ENCODE measurements at places on chromosomes 4 and X.

DNA sequence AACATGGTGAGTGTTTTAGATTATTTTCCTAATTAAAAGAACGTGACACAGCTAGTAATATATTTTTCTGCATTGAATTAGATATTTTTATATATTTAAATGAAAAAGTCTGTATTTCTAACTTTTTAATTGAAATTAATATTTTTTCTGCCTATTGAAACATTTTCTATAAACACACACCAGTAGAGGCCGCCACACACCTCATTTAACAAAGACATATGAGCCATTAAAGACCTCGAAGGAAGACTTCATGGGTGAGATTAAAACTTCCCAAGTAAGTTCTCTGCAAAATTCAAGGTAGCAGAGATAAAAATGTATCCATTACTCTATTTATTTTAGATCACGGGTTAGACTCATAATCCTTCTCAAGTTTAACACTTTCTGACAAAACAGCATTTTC is 8.3 kb downstream of the SLITRK2 start:
- no peak for DNase-seq

- no peak for DNase-seq
Measured at GRCh38 chr4:37244583-37245390, at the start of gene NWD2. NWD2 (plus strand) TSS chr4:37244743; CDS start chr4:37245068, 325 bp downstream.

DNA sequence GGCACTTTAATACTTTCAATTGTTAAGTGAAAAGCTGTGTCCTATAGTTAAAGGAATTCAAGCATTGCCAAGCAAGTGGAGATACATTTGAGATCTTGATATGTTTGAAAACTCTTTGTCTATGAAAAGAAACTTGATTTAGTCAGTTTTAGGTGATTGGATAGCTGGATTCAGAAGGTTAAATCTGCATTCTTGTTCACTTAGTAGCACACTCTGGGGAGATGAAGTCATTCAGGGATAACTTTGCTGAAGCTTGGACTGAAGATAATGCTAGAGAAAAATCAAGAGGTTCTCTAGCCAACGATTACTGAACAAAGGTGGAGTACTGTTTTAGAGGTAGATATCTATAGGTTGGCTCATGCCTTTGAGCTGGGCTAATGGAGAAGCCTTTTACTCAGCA is 90.6 kb downstream of the DCAF8L2 start:
- DNase-seq: no peak

- no peak for DNase-seq
Measured at GRCh38 chrX:123085311-123085940, 98.7 kb upstream of the GRIA3 start.

GRCh38 chrX:40700640-40701342 is 34.6 kb downstream of the MED14 start:
- DNase-seq: no peak

GRCh38 chrX:44042116-44042515 is 68.9 kb upstream of the NDP start:
- no peak for DNase-seq

DNA sequence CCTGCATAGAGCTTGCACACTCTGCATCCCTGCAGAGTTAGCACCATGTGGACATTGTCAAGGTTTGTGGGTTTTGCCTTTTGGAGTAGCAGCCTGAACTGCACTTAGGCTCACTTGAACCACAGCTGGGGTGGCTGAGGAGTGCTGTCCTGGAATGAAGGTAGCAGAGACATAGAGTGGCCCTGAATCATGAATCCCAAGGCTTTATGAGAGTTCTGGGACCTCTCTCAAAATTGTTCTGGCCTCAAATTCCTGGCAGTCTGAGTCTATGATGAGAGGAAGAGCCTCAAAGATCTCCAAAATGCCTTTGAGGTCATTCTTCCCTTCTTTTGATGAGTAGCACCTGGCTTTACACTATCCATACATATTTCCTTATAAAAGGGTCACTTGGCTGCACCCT is 37.1 kb upstream of the ADH1C start:
- DNase-seq: no peak

- DNase-seq: no peak
Measured at GRCh38 chr4:72410158-72410557, 158.9 kb downstream of the ADAMTS3 start.

- DNase-seq: no peak
Measured at GRCh38 chrX:16804923-16805464, 18.7 kb downstream of the TXLNG start.

- no peak for DNase-seq
Measured at GRCh38 chr4:70303090-70303489, 31.7 kb upstream of the CABS1 start.

- no peak for DNase-seq
Measured at GRCh38 chrX:110407910-110408545, 49.4 kb downstream of the RTL9 start.

DNA sequence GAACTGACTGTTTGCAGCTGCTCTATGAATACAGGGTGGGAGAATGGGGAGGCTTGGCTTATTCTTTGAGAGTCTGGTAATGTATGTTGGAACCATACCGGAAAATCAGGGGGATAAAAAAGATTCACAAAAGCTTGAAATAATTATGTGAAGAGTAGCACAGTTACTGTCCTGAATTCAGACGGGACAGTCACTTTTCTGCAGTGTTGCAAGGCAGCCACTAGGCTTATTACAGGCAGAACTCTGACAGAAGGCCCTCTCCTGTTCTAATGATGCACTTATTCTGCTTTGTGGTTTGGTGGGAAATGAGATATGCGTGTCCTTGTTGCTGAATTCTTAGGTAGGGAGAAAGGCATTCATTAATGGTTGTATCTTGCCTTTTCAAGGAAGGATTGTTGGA is 37.2 kb downstream of the GUCY1B1 start:
- no peak for DNase-seq

DNA sequence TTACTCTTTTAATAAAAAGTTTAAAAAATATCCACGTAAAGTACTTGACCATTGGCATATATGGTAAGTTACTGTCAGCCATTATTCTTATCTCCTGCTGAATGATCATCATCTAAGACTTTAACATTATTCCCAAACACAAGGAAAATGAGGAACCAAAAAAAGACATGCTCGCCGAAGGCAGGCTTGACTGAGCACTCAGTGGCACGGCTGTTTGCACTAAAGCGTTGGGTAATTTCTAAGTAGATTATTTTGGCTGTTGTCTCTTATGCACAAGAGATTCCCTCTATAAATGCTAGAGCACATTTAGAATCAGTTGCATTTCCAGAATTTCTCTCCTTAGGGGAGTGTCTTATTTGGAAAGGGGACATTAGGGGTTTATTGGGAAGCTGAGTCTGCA is 82.8 kb downstream of the CHRNA9 start:
- DNase-seq: no peak

- DNase-seq: no peak
Measured at GRCh38 chr4:94827481-94828110, 69.8 kb downstream of the BMPR1B start.

DNA sequence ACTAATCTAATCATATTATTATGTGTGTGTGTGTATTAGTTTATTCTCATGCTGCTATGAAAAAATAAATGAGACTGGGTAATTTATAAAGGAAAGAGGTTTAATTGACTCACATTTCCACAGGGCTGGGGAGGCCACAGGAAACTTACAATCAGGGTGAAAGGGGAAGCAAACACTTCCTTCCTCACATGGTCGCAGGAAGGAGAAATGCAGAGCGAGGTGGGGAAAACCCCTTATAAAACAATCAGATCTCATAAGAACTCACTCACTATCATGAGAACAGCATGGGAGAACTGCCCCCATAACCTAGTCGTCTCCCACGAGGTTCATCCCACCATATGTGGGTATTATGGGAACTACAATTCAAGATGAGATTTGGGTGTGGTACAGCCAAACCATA is 190.9 kb upstream of the TAPT1 start:
- no peak for DNase-seq

GRCh38 chr4:19178835-19179234 is 1072.9 kb upstream of the SLIT2 start:
- no peak for DNase-seq

GRCh38 chr4:31455612-31456011 is 735.4 kb downstream of the PCDH7 start:
- no peak for DNase-seq

GRCh38 chr4:73213916-73214653 is 44.5 kb downstream of the ANKRD17 start:
- no peak for DNase-seq

GRCh38 chr4:94577136-94577535 is 125.4 kb downstream of the PDLIM5 start:
- DNase-seq: no peak

GRCh38 chr4:37827030-37827685 is 672 bp downstream of the PGM2 start:
- DNase-seq: no peak

- DNase-seq: no peak
Measured at GRCh38 chr4:110616238-110617074, 6.4 kb downstream of the PITX2 start.

GRCh38 chr4:181701894-181702293 is 541.3 kb upstream of the TENM3 start:
- DNase-seq: no peak

- DNase-seq: no peak
Measured at GRCh38 chrX:43813319-43813718, 68.9 kb downstream of the MAOB start.

- no peak for DNase-seq
Measured at GRCh38 chr4:83989835-83990234, 453.9 kb downstream of the GPAT3 start.

GRCh38 chr4:160141206-160141605 is 1038.3 kb downstream of the RAPGEF2 start:
- DNase-seq: no peak

DNA sequence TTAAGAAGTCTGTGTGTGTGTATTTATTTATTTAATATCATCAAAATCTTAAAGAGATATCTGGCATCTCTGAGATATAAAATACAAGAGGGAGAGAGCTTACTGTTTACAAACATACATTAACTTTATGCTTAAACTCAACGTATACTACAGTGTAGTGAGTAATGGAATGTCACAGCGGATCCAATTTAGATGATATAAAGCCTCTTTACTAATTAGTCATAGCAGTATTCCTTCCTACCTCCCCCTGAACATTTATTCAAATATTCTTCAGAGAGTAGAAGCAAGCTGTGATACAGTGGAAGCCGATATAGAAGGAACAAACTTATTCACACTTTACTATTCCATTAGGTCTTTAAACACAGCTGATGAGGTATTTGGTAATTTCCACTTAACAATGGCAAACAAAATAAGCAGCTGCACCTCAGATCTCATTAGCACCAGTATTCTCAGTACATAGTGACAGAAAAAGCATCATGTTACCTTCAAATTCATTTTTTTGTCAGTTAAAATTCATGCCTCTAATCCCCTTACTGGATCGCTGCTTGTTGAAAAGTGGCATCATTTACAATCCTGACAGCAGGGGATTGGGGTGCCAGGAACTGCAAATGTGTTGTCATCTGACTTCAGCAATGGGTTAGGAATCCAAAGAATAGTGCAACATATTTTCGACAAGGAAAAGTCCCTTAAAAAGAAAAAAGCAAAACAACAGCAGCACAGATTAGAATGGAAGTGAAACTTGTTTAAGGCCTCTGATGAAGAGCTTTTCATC is 658.7 kb upstream of the EPHA5 start:
- DNase-seq: no peak

GRCh38 chr4:109877400-109877799 is 29.5 kb downstream of the LRIT3 start:
- no peak for DNase-seq

GRCh38 chrX:13764765-13765164 is 30.2 kb downstream of the OFD1 start:
- no peak for DNase-seq

DNA sequence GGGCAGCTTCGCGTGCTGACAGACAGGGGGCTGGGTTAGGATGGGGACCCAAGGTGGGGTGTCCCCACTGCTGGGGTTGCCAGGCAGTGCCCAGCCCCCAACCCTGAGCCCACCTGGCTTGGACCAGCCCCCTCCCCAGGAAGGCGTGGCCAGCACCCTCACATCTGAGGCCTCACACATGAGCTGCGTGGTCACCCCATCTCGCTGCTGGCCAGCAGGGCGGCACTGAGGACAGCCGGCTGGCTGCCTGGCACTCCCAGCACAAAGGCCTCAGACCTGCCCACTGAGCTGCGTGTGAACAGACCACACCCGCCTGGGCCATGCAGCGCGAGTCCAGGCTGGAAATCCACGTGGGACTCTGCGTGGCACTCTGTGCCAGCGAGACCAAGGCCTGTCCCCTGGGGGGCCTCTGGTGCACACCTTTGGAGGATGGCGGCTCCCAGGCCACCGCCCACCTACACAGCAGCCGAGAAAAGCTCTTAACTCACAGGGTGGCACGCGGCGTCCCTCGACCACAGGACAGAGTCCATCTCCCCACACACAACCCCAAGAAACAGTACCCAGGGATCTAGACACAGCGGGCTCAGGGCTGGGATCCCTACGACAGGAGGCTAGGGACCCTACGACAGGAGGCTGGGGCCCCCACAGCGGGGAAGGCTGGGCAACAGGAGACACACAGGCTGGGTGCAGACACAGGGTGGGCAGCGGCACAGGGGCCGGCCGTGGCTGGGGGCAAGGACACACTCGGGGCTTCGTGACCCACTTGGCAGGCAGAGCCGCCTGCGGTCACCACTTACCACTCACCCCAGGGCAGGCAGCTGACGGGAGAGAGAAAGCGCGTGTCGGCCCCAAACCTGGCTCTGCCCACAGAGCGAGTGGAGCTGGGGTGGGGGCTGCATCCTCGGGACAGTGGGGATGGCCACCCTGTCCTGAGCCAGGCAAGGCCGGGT is 9.8 kb downstream of the DGKQ start:
- DNase-seq: no peak

- DNase-seq: no peak
Measured at GRCh38 chr4:17094159-17094875, 195.9 kb upstream of the LDB2 start.

- DNase-seq: no peak
Measured at GRCh38 chrX:147927256-147927655, 15.5 kb downstream of the FMR1 start.

- DNase-seq: no peak
Measured at GRCh38 chrX:38891641-38892413, 90.6 kb downstream of the MID1IP1 start.

DNA sequence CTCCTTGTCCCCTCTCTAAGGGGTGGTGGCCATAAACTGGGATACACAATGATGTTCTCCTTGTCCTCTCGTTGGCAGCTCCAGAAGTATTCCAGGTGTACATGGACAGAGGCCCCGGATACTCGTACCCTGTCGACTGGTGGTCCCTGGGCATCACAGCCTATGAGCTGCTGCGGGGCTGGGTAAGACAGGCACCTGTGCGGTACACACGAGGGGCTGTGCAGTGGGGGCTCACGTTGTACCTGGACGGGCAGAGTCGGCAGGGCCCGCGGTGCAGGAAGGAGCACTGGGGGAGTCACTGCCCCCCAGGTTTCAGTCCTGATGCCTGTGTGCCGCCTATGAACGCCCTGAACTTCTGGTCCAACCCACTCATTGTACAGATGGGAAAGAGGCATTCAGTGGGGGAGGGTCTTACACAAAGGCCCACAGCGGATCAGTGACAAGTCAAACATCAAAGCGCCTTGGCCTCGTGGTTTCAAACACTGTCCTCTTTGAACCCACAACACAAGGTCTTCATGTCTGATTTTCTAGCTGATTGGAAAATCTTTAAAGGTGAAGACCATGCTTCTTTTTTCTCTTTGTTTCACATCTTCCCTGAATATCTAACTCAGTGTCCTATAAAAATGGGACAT is 261.6 kb downstream of the EVC2 start:
- no peak for DNase-seq

Data from HuH-7.5 (cell line).